ENCODE measurements at places on chromosomes 16 and 17. TPM values are rescaled to one million over a fixed set of nuclear protein-coding genes. Genes with fewer than 3 reads are reported as not detected.

- peak; percentile 56 for DNase-seq
These were observed 15.0 kb downstream of the SMIM36 start for GRCh38 chr17:55496094-55496881.

DNA sequence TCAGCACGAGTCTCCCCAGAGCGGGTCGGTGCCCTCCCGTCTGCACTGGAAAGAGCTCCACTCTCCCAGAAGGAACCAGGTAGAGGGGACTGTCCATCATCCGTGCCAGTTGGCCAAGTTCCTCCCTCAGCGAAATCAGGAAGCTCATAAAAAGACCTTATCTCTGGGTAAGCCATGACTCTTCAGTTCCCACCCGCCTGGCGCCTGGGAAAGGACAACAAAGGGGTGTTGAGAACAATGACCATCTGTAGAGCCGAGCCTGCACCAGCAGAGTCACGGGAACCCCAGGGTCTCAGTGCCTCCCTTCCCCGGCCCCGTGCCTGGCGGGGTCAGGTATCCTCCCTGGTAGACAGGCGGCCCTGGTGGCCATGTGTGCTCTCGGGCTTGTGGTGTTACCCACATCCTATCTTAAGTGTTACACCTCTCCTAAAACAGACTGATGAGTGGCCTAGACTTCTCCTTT is 190.7 kb downstream of the AXIN2 start:
- DNase-seq = no peak

DNA sequence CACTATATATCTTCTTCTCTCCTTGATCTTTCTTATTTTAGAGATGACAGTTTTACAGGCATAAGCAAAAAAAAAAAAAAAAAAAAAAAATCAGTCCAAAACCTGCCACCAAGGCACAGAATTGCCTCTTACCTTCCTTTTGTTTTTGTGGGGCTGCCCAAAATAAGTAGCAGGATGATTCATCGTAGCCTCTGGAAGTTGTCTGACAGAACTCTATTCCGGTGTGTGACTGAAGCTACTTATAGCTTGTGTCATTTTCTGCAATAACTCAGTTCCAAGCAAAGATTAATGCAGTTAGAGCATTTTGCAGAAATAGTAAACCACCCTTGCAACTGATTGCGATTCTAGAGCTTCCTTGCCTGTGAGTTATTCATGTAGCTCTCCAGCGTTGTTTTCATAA is 186.8 kb downstream of the KIF2B start:
- DNase-seq = no peak

GRCh38 chr16:11708421-11708820 is 34.2 kb downstream of the TXNDC11 start:
- no peak for DNase-seq

DNA sequence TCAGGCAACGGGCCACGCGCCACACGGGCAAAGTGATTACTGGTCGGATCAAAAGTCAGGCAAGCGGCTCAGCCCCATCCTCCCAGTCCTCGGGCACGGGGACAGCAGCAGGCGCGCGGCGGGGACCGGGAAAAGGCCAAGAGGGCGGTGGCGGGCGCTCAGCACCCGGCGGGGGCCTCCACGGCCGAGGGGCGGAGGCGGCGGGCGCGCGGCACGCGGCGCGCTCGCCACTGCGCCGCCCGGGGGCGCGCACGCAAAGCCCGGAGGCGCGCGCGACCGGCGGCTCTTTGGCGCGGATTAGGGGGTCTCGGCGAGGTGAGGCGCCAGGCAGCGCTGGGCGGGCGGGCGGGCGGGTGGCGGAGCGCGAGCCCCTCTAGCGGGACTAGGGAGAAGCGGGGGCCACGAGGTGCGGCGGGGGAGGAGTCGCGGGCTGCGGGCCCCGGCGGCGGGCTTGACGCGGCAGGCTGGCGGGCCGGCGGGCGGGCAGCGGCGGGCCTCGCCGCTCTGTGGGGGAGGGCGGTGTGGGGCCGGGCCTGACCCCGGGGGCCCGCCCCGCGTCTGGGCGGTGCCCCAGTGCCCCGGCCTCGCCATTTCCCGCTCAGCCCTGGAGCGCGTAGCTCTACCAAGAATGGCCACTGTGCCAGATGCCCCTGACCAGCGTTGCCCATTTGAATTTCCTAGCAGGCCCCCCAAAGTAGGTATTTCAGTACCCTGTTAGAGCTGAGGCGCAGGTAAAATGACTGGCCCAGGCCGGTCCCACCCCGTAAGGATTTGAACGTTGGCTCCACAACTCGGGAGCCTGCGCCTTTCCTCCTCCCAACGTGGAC is at the start of the genes ACACA and TADA2A:
TSS of gene ACACA (minus strand) at position 202 of the 827 bp plus-strand sequence. CDS start 537 bp downstream, outside the sequence.
TSS of gene TADA2A (plus strand) at position 252 of the 827 bp plus-strand sequence. CDS start 4,480 bp downstream, outside the sequence.
- DNase-seq = peak; percentile 81

DNA sequence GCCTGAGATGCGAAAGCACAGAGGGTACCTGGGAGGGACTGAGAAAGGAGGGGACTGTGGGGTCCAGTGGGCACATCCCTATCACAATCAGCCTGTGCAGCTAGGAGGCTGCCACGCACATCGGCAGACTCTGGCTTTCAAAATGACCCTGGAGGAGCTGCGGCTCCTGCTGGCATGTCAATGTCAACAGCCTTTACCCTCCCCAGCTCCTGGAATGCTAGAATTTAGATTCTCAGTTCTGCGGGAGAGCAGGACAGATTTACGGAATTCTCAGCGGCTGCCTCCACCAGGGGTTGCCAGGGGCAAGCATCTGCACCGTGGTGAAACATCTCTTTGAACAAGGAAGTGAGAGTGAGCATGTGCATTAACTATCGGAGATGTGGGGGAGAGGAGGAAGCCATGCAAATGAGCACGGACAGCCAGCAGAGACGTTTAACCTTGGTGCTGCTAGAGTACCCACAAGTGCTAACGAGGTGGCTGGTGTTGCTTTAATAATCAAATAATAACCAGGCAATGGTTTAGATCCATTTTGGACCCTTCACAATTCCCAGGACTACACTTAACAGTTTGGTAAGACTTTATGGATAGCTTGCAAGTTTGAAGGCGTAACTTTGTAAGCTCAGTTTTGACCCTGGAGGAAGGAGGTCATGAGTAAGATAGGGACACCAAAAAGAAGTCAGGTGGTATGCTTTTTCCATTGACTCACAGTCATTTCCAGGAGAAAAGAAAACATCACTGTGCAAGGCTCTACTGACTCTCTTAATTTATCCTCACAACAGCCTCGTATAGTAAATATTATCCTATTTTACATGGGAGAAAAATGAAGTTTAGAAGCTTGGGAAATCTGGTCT is 54.1 kb downstream of the XYLT1 start:
- DNase-seq = no peak

The SEC14L5 gene
- not detected for total RNA-seq

DNA sequence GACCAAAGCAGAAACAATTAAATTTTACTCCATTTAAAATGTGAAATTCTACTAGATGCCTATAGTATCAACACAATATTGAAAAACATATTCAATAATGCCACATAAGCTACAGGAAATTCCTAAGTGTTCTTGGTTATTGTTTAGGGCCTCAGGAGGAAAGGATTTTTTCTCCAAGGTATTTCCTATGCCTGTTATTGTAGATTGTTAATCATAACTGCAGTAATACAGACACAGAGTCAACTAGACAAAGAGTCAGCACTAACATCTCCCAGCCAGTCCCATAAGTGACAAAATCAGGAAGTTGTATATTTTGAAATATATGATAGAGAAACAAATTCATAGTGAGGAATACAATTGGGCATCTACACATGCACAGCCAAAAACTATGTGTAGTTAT is 782.7 kb upstream of the KIF2B start:
- DNase-seq = no peak

- no peak for DNase-seq
These were observed 526.7 kb upstream of the TOM1L1 start for GRCh38 chr17:54373970-54374369.

GRCh38 chr17:21676281-21677111 is 15.8 kb upstream of the KCNJ18 start:
- DNase-seq = no peak

GRCh38 chr17:74919440-74920305 is 3.4 kb downstream of the USH1G start:
- DNase-seq = no peak

DNA sequence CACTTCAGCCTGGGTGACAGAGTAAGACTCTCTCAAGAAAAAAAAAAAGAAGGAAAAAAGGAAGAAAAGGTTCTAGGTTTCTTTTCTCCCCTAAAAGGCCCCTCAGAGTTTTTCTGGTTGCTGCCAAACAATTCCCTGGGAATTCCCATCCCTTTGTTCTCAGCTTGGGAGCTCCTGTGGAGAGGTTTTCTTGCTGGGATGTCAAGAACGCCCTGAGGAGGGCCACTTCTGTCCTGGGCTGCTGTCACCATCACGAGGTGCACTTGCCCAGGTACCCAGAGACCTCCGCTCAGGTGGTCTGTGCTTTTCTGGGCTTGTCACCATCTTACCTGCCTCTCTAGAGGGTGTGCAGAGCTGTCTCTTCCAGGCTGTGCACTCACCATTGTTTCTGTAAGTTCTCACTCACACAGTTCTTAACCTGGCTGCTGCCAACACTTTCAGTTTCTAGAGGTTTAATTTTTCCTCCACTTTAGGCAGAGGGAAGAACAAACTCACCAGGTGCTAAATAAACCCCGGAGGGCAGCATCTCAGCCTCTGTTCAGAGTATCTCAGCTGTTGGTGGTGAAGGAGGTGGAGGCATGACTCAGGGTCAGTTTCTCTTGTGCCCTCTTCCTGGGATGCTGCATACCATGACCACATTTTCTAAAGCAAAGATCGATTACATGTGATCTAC is 2.4 kb upstream of the COX6A2 start:
- DNase-seq = no peak

- DNase-seq = no peak
These were observed 89.4 kb downstream of the CHD9NB start for GRCh38 chr16:52963212-52963854.

GRCh38 chr17:31680126-31680525 is 178.9 kb downstream of the COPRS start:
- no peak for DNase-seq

- DNase-seq = no peak
These were observed 4.0 kb upstream of the TMEM88 start for GRCh38 chr17:7850701-7851437.

The PRAC2 gene
- total RNA-seq = not detected

- no peak for DNase-seq
These were observed 126.6 kb downstream of the LAT start for GRCh38 chr16:29111421-29111820.
